ENCODE measurements at places on chromosomes 3 and 15.
A peak's percentile ranks its signal among the peaks of the same experiment; 100 is the strongest.

DNA sequence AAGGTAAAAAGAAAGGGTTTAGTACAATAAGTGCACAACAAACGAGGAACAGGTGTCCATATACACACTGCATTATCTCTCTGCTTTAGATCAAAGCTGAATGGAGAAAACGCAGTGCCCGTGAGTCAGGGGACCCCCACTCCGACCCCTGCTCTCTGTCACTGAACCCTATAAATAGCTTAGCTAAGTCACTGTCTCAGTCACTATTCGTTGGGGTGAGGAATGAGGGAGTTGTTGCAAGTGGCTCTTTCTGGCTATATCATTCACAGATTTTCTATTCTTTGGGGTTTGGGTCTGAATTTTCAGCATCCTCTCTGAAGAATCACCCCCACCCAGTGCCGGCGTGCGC is 458 bp upstream of the STAC start:
- DNase-seq = no peak

DNA sequence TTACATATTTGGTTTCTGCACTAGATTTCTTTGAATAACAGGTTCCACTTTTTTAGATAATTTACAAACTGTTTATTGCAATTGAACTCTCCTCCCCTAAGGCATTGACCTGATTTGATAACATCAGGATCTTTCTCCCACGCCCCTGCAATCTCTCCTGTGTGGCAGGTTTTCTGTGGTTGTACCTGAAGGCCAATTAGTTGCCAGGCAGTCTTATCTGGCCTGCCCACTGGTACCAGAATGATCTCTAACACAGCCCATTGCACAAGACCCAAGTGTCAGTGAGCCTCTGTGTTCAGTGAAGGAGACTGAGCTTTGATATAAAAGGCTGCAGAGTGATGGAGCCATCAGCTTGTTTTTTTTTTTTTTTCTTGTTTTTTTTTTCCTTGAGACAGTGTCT is 3.3 kb downstream of the ACAD9 start:
- no peak for DNase-seq

DNA sequence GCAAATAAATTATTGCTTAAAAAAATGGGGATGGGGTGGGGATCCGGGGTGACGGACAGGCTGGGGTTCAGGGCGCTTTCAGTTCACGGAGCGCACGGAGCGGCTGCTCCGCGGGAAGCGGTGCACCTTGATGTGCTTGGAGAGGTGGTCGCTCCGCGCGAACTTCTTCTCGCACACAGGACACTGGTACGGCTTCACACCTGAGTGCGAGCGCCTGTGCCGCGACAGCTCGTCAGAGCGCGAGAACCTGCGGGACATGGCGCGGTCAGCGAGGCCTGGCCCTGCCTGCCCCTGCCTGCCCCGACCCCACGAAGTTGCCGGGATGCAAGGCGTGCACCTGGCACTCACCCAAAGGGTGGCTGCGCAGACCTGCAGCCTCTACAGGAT is 13.6 kb downstream of the KLF15 start:
- no peak for DNase-seq

DNA sequence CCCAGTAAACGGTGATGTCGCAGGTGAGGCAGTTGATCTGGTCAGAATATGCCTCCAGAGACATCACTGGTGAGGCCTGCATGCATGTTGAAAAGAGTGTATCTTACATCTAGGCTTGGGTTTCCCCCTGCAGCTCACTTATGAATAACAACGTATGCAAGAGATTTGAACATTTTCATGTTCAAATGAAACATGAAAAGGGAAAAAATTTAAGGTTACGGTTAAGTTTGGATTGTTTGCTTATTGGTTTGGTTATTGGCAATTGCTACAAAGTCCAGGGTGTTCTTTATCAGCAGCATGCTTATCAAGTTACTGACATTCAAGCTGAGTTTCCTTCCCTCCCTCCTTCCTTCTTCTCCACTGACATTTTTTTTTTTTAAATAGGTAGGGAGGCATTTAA is 123.2 kb downstream of the IGF1R start:
- DNase-seq = no peak

DNA sequence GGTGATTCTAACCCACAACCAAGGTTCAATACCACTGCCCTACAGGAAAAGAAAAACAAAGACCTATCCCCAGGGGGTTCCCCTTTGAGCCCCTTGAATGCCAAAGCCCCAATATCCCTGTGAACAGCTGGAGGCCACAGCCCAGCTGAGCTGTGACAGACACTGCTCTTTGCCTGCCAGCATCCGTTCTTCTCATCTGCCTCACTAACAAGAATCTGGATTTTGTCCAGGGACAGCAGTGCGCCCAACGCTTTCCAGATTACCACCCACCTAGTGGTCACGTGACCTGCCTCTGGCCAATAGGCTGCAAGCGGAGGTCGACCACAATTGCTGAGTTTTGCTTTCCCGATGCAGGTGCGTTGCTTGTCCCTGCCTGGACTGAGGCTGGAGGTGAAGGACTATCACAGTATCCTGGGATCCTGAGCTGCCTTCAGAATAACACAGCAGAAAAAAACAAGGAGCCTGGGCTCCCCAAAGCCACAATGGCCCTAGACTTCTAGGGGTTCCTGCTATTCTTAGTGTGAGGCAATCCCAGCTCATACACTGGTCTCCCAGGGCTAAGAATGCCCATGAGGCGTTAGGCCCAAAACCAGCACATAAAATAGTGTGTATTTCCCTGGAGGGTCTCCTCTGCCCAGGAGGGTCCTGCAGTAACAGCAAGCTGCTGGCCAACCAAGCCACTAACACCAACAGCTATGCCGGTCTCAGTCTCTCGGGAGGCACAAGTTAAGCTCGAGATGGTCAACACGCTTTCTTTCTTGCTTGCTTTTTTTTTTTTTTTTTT is 13.8 kb downstream of the BDH1 start:
- peak; percentile 60 for DNase-seq

- no peak for DNase-seq
Measured at GRCh38 chr15:50259276-50259675, 6.2 kb downstream of the HDC start.

Data from fibroblast of villous mesenchyme (primary cell).